ENCODE measurements at places on chromosomes 1 and 21. TPM values are rescaled to one million over a fixed set of nuclear protein-coding genes. Genes with fewer than 3 reads are reported as not detected.

Gene CCT3
- 248 TPM for total RNA-seq

- DNase-seq: no peak
Measured at GRCh38 chr1:18485227-18485626, 4.5 kb downstream of the KLHDC7A start.

- peak; percentile 95 for DNase-seq
Measured at GRCh38 chr1:58727364-58727763, 27.5 kb upstream of the MYSM1 start.

DNA sequence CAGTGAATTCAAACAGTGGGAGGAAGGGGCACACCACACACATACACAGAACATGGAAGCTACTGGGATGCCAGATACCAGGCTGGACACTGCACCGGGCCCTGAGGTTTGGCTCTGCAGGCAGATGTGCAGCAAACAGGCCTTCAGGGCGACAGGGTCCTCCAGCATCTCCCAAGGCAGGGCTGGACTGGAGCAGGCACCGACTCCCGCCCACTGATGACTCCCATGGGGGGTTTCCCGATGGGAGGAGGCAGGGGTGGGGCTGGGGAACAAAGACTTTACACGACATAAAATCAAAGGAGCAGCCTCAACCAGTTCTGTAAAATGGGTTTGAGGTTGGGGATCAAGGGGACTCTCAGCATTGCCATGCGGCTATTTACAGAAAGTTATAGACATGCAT is 118.1 kb downstream of the SYT2 start:
- peak; percentile 16 for DNase-seq

GRCh38 chr1:117674521-117675400 is 68.9 kb downstream of the TENT5C start:
- peak; percentile 76 for DNase-seq
